ENCODE measurements at places on chromosomes 2 and 18.
A peak's percentile ranks its signal among the peaks of the same experiment; 100 is the strongest.

DNA sequence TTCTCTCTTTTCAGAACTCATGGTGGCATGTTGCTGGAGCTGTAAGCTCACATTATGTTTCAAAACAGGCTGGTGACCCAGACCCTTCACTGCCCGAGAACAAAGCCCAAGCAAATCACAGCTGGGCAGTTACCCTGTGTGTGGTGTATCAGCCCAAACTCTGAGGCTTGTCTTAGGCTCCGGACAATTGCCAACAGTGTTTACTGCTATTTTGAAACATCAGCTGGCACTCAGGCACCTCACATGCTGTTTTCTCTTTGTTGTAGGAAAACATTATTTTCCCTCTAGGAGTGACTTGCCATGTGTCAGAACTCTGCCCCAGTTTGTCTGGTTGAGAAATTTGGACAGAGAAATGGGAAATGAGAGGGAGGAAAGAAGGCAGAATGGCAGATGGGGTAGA lies 237.6 kb upstream of the APCDD1 start:
- DNase-seq, result no peak

- no peak for DNase-seq
Measured at GRCh38 chr2:72185206-72185605, 37.5 kb upstream of the CYP26B1 start.

DNA sequence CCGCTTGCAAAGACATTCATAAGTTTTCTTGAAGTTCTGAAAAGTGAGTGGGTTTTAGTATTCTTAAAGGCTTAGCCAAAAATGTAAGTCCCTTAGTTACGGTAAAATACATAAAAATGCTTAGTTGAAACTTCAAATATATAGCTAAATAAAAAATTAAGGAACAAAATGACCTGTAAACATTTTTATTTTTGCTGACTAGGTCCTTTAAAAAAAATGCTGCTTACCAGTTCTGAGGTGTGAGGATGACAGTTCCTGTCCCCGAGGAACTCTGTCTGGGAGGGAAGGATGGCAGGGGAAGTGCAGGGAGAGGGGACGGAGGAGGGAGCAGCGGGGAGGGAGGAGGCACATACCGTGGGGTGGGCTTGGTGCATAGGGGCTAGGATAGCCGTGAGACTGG lies 102.8 kb upstream of the BCL2L11 start:
- no peak for DNase-seq

GRCh38 chr2:117963446-117963845 lies 50.4 kb downstream of the CCDC93 start:
- DNase-seq, result no peak

GRCh38 chr2:241159116-241159515 lies 8.8 kb downstream of the PPP1R7 start:
- no peak for DNase-seq

DNA sequence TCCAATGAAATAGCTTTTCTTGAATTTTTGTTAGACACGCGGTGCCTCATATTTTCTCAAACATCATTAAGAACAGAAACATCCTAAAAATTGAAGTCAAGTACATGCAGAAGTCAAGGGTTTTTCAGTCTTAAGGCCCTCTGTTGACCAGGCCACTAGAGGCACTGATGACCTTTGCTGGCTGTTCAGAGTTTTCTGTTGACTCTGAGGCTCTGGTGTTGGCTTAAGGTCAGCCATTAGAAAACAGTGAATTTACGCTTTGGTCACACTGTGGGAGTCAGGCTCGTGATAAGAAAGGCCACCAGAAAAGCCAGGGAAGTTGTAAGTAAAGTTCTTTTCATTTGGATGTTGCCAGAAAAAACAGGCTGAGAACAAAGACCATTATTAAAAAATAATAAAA lies 5.8 kb upstream of the UPP2 start:
- DNase-seq, result no peak

DNA sequence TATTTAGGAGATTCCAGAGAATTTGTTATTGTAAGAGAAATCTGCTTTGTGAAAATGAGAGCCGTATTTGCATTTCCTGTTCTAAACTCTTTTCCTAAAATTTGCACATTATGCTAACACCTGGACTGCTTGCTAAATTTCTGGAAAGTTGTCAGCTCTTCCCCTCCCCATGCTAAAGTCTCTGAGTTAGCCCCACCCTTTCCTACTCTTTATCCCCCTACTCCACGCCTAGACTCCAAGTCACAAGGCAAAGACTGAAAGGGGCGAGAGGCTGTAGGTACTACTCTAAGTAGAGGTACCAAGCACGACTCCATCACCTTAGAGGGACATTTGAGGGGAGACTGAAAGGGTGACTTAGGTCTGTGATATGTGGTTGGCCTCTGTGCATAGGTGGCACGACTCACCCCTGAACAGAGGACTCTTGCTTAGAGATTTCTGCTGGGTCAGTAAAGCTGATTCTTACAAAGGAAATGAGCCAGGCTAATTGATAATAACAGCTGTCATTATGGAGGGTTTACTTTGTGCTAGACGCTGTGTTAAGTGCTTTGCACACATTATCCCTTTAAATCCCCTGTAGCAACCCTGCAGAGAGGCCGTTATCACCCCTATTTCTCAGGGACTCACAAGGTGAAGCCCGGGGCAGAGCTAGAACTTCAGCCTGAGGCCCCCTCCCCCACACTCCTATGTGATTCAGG lies 373.5 kb downstream of the EN1 start:
- DNase-seq, result peak; percentile 92

DNA sequence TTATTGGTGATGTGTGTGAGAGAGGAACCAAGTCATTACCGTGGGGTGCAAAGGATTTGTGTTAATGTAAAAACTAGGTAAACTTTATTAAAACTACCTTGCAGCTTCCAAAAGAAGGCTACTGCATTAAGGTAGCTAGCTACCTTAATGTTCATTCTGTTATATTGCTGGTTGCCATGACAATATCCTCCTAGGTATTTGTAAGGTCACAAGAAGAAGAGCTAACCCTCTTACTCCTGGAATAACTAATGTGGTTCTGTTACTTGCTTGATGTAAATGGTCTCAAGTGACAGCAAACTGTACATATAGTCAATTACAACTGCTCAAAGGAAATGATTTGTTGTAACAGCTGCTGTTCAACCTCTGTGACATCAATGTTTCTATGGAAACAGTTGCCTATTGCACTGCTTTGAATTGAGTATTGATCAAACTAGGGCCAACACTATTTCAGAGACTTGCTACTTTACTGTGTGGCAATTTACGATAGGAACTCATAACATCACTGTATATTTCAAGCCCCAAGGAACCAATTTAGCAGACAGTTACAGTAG lies 319.8 kb upstream of the HNRNPA3 start:
- peak; percentile 17 for DNase-seq

- no peak for DNase-seq
Measured at GRCh38 chr2:19670303-19670702, 231.5 kb downstream of the TTC32 start.

DNA sequence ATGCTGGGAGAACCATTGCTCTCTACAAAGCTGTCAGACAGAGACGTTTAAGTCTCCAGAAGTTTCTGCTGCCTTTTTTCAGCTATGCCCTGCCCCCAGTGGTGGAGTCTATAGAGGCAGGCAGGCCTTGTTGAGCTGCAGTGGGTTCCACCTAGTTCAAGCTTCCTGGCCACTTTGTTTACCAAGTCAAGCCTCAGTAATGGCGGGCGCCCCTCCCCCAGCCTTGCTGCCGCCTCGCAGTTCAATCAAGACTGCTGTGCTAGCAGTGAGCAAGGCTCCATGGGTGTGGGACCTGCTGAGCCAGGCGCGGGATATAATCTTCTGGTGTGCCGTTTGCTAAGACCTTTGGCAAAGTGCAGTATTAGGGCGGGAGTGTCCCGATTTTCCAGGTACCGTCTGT lies 52.7 kb upstream of the SCYGR2 start:
- no peak for DNase-seq

- no peak for DNase-seq
Measured at GRCh38 chr2:88074854-88075292, 7.2 kb downstream of the SMYD1 start.

- DNase-seq, result no peak
Measured at GRCh38 chr2:40204268-40204667, 247.6 kb downstream of the SLC8A1 start.

DNA sequence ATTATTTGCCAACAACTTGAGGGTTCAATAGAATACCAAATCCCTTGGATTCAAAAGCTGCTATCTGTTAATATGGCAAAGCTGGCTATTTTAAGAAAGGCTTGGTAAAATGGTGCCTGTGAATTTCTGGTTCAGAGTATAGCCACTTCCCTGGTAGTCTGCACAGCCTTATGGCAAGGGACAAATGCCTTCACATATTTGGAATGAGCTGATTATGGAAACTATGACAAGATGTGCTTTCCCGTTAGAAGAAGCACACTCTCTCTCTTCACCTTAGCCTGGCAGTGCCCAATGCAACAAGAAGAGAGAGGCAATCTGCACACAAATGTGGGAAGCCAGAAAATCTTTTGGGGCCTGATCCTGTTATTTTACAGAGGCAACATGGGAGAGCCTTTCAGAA lies 47.5 kb upstream of the MAP3K20 start:
- DNase-seq, result no peak

- DNase-seq, result no peak
Measured at GRCh38 chr2:145626301-145626700, 1106.4 kb upstream of the ZEB2 start.

Measured in NCI-H1417 treated with DMSO at 0.1 percent for 48 hours (cell line).